ENCODE measurements at places on chromosomes 11 and 22. TPM values are rescaled to one million over a fixed set of nuclear protein-coding genes. Genes with fewer than 3 reads are reported as not detected.
A peak's percentile ranks its signal among the peaks of the same experiment; 100 is the strongest.

DNA sequence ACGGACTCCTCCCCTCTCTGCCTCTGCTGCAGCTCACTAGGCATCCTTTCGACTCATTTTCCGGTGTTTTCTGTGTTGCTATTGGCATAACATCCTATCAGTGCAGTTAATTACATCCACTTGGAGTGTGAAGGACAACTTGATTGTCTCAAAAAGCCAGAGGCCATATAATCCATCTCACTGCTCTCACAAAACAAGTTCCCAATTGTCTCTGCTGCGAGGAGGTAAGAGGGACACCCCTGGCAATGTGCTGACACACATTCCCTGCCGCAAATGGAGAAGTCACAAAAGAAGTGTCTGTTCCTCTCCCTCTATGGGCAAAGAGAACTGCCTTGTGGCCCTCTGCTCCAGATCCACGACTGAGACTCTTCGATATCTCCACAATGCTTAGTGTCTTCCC is 618.4 kb downstream of the OPCML start:
- DNase-seq = no peak

- DNase-seq = no peak
Observed at GRCh38 chr11:47352556-47352955, at the start of gene MYBPC3. Gene MYBPC3, minus strand, starts transcription at chr11:47352702. Its CDS starts 55 bp downstream, at chr11:47352647.

DNA sequence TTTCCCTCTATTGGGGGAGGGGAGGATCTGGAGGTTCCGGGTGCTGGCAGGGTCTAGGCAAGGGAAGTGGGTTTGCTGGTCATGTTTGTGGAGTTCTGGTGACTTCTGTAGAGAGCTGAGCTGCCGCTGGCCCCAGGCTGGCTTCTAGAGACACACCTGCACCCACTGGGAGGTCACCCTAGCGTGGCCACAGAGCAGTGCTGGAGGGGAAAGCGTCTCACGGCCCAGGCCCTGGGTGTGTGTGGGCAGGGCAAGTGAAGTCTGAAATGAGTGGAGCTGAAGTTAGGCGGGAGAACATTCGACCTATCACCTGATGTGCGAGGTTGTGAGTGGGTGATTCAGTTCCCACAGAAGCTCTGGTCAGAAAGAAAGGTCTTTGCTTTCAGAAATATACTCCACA is 27.9 kb downstream of the SMIM38 start:
- DNase-seq = no peak

GRCh38 chr11:30758012-30758411 is 171.9 kb upstream of the MPPED2 start:
- DNase-seq = no peak

DNA sequence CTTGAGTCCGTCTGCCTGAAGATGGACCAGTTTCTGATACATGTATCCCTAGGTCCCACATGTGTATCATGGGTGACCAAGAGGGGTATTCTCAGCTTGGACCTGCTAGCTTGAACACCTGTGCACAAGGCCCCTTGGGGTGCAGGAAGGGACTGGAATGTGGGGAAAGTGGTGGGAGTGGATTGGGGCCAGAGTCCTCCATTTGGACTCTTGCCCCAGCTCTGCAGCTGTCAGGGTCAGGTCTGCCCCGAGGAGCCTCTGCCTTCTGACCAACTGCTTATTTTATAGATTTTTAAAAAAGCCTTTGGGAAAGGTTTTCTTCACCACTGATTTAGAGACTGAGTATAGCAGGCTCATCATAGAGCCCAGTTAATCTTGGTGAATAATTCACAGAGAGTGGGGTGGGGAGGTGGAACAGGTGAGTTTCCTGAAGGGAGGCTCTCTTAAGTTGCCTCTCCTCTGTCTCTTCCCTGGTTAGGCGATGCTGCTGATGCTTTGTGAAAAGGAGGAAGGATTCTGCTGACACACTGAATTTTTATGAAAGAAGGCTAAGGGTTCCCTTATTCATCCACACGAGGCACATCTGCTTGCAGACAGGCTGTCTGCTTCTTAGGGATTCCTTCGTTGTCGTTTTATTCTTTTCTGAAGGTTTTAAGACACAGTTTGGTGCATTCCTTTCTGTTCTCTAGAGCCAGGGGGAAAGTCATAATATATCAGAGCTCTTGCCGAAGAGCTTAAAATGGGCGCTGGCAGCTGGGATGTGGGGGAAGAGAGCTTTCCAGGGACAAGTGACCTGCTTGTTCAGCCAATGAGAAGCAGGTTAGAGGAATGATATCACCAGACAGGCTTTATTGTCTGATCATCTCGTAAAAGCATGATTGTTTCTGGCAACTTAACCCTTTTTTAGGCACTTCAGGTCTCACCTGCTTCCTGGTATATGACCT is 19.9 kb downstream of the TRIM44 start:
- DNase-seq = no peak

GRCh38 chr11:117535201-117535849 is 207.7 kb downstream of the CEP164 start:
- no peak for DNase-seq

- DNase-seq = no peak
Observed at GRCh38 chr11:44029977-44030911, 17.5 kb upstream of the ACCSL start.

The C11orf91 gene
- polyA plus RNA-seq = not detected

GRCh38 chr11:819129-819931 is 616 bp downstream of the PNPLA2 start:
- DNase-seq = peak; percentile 48

DNA sequence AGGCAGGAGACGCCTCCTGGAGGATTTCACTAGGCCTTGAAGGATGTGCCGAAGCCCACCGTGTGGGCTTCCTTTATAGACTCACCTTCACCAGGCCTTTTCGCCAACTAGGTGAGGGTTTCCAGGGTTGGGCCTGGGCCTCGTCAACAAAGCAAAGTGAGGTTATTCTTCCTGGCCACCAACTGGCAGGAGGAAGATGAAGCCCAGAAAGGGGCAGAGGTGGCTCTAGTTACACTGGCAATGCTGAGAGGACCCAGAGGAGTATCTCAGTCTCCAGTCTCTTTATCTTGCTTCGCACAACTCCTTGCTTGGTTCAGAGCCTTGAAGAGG is 404 bp upstream of the RELT start:
- DNase-seq = no peak

- no peak for DNase-seq
Observed at GRCh38 chr11:47236482-47236881, 12.1 kb downstream of the ACP2 start.

DNA sequence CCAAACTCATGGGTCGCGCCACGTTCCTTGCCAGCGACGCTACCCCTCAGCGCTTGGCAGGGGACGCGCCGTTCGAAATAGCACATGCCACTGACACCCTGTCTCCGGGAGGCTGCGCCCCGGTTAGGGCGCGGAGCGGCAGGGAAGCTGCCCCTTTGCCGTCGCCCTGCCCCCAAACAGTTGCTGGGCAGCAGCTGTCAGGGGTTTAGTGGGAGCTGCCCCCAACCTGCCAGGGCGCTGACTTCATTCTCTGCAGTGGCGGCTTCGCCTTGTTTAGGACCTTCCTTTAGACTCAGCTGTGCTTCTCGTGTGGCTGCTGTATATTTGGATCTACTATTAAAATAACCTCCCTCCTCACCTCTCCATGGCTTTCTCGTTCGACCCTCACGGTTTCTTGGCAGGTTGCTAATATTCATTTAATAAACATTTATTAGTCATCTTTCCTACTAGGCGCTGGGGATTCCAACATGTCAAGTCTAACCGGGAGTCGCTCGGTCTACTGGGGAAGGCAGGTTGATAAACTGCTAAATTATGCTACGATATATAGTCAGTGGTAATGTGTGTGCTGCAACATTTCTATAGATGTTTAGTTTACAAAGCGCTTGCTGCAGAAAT is 782 bp downstream of the TMEM109 start:
- no peak for DNase-seq

DNA sequence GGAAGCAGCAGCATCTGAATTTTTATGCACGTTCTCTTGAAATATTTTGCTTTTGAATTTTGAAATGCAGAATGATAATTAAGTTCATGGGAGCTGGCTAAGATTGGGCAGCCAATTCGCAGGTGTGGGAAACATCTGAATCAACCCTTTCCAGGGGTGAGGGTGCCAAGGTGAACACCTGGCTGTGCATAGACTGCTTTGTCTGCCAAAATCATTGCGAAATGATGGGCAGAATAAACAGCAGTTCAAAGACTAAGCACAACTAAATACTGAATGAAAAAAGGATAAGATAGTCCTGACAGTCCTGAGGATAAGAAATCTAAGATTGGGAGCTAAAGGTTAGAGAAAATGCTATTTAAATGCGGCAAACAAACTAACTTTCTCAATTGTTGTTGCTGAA is 813.3 kb upstream of the RAG2 start:
- DNase-seq = no peak

The OR52A1 gene
- polyA plus RNA-seq = not detected

- DNase-seq = no peak
Observed at GRCh38 chr22:42611051-42611450, 3.6 kb downstream of the POLDIP3 start.

DNA sequence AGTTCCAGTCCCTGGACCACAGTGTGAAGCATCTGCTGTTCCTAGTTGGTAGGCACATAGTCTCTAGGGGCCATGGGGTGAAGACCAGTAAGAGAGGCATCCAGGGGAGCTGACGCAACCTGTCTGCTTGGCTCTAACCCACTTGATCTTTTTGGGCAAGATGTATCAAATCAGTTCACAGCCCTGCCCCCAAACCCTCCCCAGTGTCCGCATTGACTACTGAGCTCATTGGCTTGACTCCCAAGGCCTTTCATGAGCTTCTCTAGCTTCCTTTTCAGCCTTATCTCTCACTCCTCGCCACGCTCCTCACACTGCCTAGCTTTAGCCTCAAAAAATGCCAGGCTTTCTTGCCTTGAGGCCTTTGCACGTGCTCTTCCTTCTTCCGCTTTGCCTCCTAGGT is 29.7 kb upstream of the ABCC8 start:
- DNase-seq = no peak

DNA sequence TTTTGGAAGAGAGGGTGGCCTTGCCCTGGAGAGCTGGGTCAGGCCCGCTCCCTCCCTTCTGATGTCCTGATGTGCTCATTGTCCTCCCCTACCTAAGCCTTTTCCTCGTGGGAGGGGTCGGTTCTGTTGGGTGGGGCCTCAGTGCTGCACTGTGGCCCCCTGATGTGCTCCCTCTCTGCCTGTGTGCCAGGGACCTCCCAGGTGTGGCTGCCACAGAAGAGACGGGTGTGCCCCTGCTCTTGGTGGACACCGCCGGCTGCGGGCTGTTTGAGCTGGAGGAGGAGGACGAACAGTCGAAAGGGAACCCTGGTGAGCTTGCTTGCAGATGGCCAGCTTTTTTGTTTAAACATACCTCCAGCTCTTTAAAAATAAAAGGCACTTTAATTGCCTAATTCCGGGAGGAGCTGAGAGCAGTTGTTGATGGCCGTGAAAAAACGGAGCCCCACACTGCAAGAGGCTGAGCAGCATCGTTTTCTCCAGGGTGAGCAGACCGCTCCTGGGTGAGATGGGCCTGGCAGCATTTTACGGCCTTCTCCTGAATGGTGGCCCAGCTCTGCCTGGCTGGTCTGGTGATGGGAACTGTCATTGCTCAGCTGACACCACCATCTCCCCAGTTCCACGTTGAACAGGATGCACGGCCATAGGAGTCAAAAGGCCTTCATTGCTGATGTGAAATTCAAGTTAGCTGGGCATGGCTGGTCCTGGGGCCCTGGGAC is 30.1 kb downstream of the IGHMBP2 start:
- DNase-seq = no peak

GRCh38 chr22:43310311-43310710 is 32.9 kb downstream of the SCUBE1 start:
- no peak for DNase-seq

The IGSF22 gene
- polyA plus RNA-seq = not detected

DNA sequence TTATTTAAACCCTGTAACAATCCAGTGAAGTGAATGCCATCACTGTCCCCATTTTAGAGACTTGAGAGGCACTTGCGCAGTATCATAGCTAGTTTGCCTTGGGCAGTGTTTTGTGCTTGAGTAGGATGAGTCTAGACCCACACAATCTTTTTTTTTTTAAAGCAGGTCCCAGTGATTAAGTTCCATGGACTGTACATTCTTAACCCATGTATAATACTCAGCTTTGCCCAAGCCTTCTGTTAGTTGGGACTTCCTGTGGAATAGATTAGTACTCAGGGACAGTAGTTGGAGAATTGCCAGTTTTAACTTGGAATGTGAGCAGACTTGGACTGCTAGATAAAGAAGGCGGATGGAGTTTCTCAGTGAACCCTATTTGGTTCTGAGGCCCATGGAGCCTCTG is 108.6 kb upstream of the RASSF10 start:
- DNase-seq = peak; percentile 55

- no peak for DNase-seq
Observed at GRCh38 chr11:17063171-17064002, 14.1 kb downstream of the RPS13 start.

DNA sequence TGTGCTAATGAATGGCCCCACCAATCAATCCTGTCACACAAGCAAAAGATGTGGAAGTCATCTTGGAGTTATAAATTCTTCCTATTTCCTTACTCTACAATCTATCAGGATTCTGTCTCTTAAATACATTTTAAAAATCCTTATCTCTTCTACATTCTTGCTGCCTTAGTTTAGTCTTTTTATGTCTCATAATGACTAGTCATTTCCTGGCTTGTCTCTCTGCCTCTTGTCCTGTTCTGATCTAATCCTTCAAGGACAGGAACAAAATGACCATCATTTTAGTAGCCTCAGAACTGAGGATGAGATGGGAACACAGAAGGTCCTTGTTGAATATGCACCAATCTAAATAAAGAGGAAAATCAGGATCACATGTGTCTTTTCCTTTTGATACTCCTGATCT is 56.6 kb upstream of the LIN7C start:
- no peak for DNase-seq
